ENCODE measurements at places on chromosomes 3 and 15.
A peak's percentile ranks its signal among the peaks of the same experiment; 100 is the strongest.

DNA sequence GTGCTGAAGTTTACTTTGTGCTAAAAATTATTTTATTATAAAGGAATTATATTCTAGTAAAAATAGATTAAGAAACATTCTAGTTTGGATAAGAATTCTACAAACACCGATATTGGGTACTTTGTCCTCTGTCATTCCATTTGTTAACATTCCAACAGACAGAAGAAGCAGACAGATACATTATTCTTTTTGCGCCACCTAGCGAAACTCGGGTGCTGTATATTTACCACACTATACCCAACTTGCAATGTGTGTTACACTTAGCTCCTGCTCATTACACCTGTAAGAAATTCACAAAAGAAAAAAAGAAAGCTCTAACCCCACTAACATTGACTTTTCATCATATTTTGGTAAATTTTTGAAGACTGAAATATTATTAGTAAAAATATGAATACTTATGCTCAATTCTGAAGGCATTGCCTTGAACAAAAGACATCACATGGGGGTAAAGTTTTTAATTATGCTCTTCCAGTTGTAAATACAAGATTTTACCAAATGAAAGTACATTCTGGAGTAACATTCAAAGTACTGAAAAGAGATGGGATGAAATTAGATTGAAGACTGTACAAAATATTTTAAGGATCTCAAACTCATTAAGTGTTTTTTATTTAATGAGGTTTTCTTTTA lies 136.5 kb upstream of the MLF1 start:
- H3K27ac ChIP-seq = no peak overlapping the region
- peaks cover 5% of the 10 kb centered on the region for H3K36me3 ChIP-seq
- peaks cover 12% of the 10 kb centered on the region for H3K4me1 ChIP-seq

DNA sequence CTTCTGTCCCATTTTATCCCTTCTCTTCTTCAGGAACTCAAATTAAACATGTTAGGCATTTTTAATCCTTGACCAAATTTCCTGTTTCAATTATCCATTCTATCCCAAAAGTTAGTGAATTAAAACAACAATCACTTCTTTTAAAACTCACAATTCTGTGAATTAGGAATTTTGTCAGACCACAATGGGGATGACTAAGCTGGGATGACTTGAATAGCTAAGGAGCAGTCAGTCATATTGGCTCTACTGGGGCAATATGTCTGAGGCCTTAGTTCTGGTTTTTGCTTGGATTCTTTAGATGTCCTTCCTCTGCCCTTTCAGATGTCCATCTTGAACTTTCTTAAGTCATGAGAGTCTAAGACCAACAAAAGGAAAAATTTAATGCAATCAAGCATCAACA lies 178.2 kb upstream of the TGFBR2 start:
- no peak overlapping the region for H3K27ac ChIP-seq
- no peak overlapping the region for H3K4me3 ChIP-seq
- H3K36me3 ChIP-seq = no peaks in the 10 kb centered on the region
- H3K4me1 ChIP-seq = no peaks in the 10 kb centered on the region
- DNase-seq = no peak

- H3K4me1 ChIP-seq = peaks cover 20% of the 10 kb centered on the region
- peaks cover 3% of the 10 kb centered on the region for H3K27me3 ChIP-seq
- no peak overlapping the region for H3K4me3 ChIP-seq
- H3K36me3 ChIP-seq = peaks cover 4% of the 10 kb centered on the region
These were observed 7.0 kb downstream of the ARIH1 start for GRCh38 chr15:72481015-72481659.

DNA sequence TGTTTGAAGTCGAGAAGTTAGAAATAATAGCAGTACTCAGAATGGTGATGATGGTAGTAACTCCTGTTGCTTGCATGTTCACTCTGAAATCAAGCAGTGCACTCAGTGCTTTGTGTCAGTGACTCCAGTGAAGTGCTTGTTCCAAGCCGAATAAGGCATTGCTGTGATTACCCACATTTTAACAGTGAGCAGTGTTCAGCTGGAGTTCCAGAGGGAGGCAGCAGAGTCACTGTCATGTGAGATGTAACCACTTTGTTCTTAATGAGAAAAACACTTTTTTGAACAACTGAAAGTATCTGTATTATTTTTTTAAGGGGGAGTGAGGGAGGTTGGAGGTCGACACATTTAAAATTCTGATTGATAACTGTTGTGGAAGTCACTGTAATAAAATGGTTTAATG lies 3.7 kb downstream of the MDFIC2 start:
- H3K4me1 ChIP-seq = peaks cover 9% of the 10 kb centered on the region
- no peaks in the 10 kb centered on the region for H3K36me3 ChIP-seq
- no peak overlapping the region for H3K4me3 ChIP-seq
- H3K27ac ChIP-seq = no peak overlapping the region
- no peak for DNase-seq

DNA sequence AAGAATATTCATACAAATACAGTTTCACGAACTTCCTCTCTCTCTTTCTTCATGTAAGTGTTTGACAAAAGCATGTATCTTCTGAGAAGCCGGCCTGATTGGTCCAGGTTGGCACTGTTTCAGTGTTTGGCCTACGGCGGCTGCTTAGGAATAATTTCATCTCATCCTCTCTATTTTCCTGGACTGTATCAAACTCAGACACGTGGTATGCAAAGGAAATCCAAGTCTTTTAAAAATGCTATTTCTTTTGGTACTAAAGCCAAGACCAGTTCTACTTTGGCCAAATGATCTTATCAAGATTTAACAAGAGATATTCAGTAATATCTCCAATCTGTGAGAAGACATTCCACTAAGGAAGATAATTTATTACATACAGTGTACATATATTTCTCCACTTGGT lies 152.8 kb downstream of the TIGIT start:
- H3K4me1 ChIP-seq = peaks cover 5% of the 10 kb centered on the region
- DNase-seq = no peak
- peaks cover 2% of the 10 kb centered on the region for H3K27me3 ChIP-seq
- no peak overlapping the region for H3K4me3 ChIP-seq
- H3K27ac ChIP-seq = no peak overlapping the region

GRCh38 chr3:60610441-60611112 lies 640.7 kb downstream of the FHIT start:
- no peaks in the 10 kb centered on the region for H3K27me3 ChIP-seq
- H3K36me3 ChIP-seq = peaks cover 6% of the 10 kb centered on the region
- no peak for DNase-seq
- peaks cover 3% of the 10 kb centered on the region for H3K4me1 ChIP-seq

GRCh38 chr3:48047841-48048464 lies 31.7 kb upstream of the MAP4 start:
- H3K27ac ChIP-seq = peak overlapping the region; percentile 75
- DNase-seq = no peak
- no peak overlapping the region for H3K4me3 ChIP-seq
- no peaks in the 10 kb centered on the region for H3K36me3 ChIP-seq

GRCh38 chr3:31232055-31233025 lies 300.4 kb upstream of the STT3B start:
- DNase-seq = no peak
- no peaks in the 10 kb centered on the region for H3K27me3 ChIP-seq
- no peak overlapping the region for H3K4me3 ChIP-seq
- no peaks in the 10 kb centered on the region for H3K36me3 ChIP-seq
- no peak overlapping the region for H3K27ac ChIP-seq

GRCh38 chr3:99521551-99521950 lies 116.8 kb upstream of the COL8A1 start:
- H3K4me1 ChIP-seq = no peaks in the 10 kb centered on the region
- DNase-seq = no peak
- no peak overlapping the region for H3K27ac ChIP-seq
- peaks cover 2% of the 10 kb centered on the region for H3K27me3 ChIP-seq
- no peaks in the 10 kb centered on the region for H3K36me3 ChIP-seq
- no peak overlapping the region for H3K4me3 ChIP-seq

- H3K36me3 ChIP-seq = peaks cover 11% of the 10 kb centered on the region
- no peak overlapping the region for H3K27ac ChIP-seq
- H3K4me1 ChIP-seq = peaks cover 7% of the 10 kb centered on the region
- no peak for DNase-seq
- no peaks in the 10 kb centered on the region for H3K27me3 ChIP-seq
These were observed 58.1 kb upstream of the APEH start for GRCh38 chr3:49616061-49616460.

GRCh38 chr15:65902373-65902772 lies 33.1 kb downstream of the RAB11A start:
- no peak overlapping the region for H3K27ac ChIP-seq
- H3K27me3 ChIP-seq = no peaks in the 10 kb centered on the region
- H3K4me3 ChIP-seq = no peak overlapping the region
- no peaks in the 10 kb centered on the region for H3K36me3 ChIP-seq
- H3K4me1 ChIP-seq = no peaks in the 10 kb centered on the region
- no peak for DNase-seq

DNA sequence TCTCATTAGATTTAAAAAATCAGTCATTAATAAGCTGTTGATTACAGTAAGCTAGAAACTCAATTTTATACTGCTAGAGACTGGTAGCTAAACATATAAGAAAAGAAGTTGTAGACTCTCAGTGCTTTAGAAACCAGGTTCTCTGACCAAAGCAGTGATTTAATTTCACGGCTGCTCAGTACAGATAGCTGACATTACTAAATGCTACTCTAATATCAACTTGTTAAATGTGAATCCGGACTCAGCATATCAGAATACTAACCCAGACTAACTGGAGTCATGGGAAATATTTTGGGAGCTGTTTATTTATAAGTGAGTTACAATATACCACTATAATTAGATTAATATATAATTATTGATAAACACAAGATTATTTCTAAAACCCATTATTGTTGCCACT lies 80.4 kb downstream of the NEDD4 start:
- no peak overlapping the region for H3K4me3 ChIP-seq
- no peaks in the 10 kb centered on the region for H3K4me1 ChIP-seq
- H3K27me3 ChIP-seq = peaks cover 2% of the 10 kb centered on the region
- no peak for DNase-seq
- no peak overlapping the region for H3K27ac ChIP-seq

GRCh38 chr15:62035256-62035924 lies 24.9 kb downstream of the VPS13C start:
- no peaks in the 10 kb centered on the region for H3K27me3 ChIP-seq
- DNase-seq = no peak
- H3K36me3 ChIP-seq = peaks cover 8% of the 10 kb centered on the region
- H3K4me1 ChIP-seq = no peaks in the 10 kb centered on the region
- no peak overlapping the region for H3K4me3 ChIP-seq

- peaks cover 2% of the 10 kb centered on the region for H3K4me1 ChIP-seq
- H3K27ac ChIP-seq = no peak overlapping the region
- DNase-seq = no peak
- H3K4me3 ChIP-seq = no peak overlapping the region
- no peaks in the 10 kb centered on the region for H3K27me3 ChIP-seq
These were observed 471.0 kb downstream of the FOXP1 start for GRCh38 chr3:71112576-71112975.

- peaks cover 3% of the 10 kb centered on the region for H3K4me1 ChIP-seq
- H3K4me3 ChIP-seq = peak overlapping the region; percentile 80
- no peak overlapping the region for H3K27ac ChIP-seq
- no peaks in the 10 kb centered on the region for H3K36me3 ChIP-seq
These were observed 513 bp downstream of the CLASP2 start for GRCh38 chr3:33717616-33717865.

DNA sequence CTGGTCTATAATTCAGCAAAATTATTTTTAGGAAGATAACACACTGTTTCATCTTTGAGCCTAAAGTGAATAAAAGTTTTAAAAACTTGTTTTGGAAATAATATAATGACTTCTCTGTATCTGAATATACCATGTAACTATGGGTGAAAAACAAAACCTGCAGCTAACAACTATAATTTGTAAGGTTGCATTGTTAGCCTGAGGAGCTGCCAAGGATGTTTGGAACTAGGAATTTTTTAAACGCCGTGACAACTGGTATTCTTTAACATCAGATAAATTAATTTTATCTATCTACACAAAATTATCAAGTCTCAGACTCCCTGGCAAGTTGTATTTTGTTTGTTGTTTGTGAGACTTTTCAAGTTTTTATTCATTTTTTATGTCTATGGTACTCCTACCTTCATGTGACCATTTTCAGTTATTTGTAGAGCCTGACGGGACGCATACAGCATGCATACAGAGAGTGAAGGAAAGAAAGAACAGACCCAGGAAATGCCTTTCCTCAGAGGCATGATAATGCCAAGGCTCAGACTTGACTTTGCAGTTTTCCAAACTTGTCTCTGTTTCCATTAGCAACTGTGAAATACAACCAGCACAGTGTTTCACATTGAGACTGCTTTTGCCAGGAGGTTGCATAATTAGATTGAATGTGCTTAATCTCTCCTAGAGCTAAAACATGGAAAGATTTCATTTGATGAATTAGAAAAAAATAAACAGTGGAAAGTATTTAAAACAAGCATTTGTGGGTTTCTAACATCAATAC lies 60.8 kb upstream of the ARHGEF26 start:
- H3K4me3 ChIP-seq = no peak overlapping the region
- no peak overlapping the region for H3K27ac ChIP-seq
- no peaks in the 10 kb centered on the region for H3K36me3 ChIP-seq
- no peaks in the 10 kb centered on the region for H3K4me1 ChIP-seq
- no peak for DNase-seq
- no peaks in the 10 kb centered on the region for H3K27me3 ChIP-seq

DNA sequence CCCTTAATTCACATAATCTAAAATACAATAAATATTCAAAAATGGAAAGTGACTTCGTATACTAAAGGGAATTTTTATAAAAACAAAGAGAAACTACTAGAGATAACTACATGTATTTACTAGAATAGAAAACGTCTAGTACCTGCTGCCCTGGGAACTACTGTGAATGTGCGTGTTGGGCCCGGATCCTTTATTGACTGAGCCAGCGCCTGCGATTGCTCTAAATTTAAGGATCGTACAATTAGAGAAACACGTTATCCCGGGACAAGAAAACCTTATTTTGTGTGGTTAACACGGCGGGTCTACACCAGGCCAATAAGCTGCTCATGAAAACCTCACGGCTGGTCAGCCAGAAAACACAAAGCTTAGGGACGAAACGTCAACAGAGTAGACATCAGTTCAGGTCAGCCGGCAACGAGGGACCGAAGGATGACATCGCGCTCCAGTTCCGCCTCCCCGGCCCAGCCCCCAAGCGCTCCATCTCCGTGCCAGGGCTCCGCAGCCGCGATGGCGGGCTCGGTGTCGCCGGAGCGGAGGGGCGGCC lies 555 bp downstream of the TM2D3 start:
- peak overlapping the region; percentile 100 for H3K4me3 ChIP-seq
- H3K27ac ChIP-seq = peak overlapping the region; percentile 99
- H3K36me3 ChIP-seq = no peaks in the 10 kb centered on the region
- DNase-seq = no peak
- H3K27me3 ChIP-seq = peaks cover 2% of the 10 kb centered on the region

DNA sequence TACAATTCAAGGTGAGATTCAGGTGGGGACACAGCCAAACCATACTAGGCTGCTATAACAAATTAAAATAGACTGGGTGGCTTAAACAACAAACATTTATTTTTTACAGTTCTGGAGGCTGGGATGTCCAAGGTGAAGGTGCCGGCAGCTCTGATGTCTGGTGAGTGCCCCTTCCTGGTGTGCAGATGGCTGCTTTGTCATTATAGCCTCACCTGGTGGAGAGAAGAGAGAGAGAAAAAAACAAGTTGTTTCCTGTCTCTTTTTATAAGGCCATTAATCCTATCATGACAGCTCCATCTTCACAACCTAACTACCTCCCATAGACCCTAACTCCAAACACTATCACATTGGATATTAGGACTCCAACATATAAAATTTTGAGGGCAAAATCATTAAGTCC lies 279.7 kb downstream of the ZIC1 start:
- no peak overlapping the region for H3K4me3 ChIP-seq
- H3K4me1 ChIP-seq = no peaks in the 10 kb centered on the region
- no peaks in the 10 kb centered on the region for H3K36me3 ChIP-seq
- no peaks in the 10 kb centered on the region for H3K27me3 ChIP-seq
- DNase-seq = no peak
